ENCODE measurements at places on chromosomes 16 and 17.

DNA sequence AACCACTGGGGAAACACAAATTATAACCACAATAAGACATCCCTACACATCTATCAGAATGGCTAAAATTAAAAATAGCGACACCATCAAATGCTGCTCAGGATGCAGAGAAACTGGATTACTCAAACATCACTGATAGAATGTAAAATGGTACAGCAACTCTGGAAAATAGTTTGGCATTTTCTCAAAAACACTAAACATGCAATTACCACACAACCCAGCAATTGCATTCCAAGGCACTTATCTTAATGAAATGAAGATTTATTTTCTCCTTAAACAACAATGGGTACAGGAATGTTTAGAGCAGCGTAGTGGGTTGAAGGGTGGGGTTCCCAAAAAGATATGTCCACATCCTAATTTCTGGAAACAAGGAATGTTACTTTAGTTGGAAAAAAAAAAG, 309.0 kb upstream of the PMFBP1 start:
- DNase-seq: no peak

GRCh38 chr17:57569021-57569420, 176.1 kb downstream of the CCDC182 start:
- DNase-seq: no peak

DNA sequence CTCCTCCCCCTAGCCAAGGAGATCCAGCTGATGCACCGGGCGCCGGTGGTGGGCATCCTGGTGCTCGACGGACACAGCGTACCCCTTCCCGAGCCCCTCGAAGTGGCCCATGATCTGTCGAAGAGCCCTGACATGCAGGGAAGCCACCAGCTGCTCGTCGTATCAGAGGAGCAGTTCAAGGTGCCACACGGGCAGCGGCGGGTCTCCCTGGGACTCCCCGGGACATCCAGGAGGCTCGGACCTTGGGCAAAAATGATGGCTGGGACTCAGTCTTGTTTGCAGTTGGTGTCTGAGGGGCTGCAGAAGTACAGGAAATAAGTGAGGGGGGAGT, 15.8 kb upstream of the MYO15B start:
- no peak for DNase-seq

DNA sequence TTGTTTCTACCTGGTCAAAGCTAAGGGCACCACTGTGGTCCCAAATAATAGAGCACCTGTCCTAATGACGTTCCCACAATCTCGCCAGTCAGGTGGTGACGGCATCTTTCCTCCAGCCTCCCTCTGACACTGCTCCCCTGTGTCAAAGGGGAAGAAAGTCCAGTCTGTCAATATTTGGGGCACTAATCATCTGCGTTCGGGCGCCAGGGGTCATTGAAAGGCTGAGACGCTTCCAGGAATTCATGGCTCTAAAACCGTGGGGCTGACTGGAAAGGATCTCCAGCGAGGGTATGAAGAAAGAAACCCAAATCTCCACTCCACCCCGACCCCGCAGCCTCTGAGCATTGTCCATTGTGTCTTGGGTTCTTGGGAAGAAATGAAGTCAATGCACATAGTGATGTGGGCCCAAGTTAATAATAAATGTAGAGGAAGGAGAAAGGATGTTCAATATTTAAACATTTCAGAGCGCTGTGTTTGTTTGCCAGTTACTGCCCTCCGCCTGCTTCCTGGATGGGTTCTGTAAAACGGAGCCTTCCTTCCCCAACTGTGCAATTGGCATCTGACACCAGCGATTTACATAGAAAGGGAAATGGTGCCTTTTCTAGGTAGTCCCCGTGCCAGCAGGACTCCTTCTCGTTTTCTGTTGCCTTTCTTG, 103.2 kb downstream of the SOCS1 start:
- peak; percentile 43 for DNase-seq

- no peak for DNase-seq
These were observed 20.1 kb upstream of the KRT19 start for GRCh38 chr17:41547921-41548843.

- no peak for DNase-seq
These were observed 22.3 kb downstream of the RTN4RL1 start for GRCh38 chr17:2002767-2003329.

All from NCI-H748 treated with DMSO at 0.1 percent for 48 hours (cell line).